ENCODE measurements at places on chromosomes 3 and 15.
A peak's percentile ranks its signal among the peaks of the same experiment; 100 is the strongest.

GRCh38 chr3:133487920-133488540 lies 85.5 kb upstream of the CDV3 start:
- no peak for DNase-seq

GRCh38 chr3:16504242-16504641 lies 9.3 kb downstream of the RFTN1 start:
- DNase-seq, result peak; percentile 95

DNA sequence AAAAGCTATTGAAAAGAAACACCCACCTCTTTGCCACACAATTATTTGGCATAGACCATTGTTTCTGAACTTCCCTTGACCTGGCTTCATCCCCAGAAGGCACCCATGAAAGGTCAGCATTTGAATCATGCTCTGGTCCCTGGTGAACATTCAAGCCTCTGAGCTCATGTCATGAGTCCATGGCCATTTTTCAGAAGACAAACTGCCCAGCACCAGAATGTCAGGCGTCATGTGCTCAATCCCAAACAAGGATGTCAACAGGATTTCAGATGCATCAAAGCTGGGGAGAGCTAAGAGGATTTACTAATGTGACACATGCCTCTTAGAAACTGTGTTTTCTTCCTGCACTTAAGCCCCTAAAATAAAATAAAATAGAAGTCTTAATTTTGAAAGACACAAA lies 41.3 kb downstream of the TMED3 start:
- no peak for DNase-seq

- no peak for DNase-seq
These were observed 1.3 kb downstream of the XIRP1 start for GRCh38 chr3:39191111-39191510.

DNA sequence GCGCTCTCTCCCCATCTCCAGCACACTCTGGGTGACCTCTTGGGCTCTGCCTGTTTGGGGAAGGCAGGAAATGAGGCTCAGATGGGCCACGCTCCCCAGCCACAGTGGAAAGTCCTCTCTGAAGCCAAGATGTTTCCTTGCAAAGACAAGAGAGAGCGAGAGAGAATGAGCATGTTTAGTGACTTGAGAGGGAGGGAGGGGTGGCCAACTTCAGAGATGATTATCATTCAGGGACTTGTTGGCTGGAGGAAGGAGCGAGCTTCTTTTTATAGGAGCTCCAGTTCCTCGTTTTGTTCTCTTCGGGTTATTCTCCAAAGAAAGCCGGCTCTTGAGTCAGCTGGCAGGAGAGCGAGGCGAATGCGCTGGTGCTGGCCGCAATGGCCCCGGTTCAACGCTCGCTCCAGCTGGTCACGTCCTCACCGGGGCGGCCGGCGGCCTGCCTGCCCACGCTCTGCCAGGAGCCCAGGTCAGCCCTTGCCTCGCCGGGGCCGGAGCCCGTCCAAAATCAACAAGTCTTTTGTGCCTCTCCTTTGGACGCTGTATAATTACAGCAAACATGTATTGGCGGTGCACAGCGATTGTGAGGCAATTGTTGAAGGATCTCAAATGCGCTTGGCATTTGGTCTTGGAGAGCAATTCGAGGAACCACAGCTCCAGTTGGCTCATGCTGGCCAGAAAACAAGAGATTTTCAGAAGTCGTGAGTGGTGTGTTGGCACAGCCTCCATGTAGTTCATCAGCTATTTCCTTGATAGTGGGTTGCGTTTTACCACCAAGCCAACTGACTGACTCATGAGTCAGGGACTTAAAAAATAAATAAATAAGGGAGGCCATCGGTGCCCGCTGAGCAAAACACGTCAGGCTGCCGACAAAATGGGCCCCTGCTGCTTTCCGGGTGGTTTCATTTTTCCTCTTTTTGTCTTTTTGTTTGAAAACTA lies 288.6 kb downstream of the UACA start:
- DNase-seq, result no peak

- no peak for DNase-seq
These were observed 618.1 kb downstream of the RBMS3 start for GRCh38 chr3:29899021-29899420.

All from GM12864 (cell line).